EL (cell line): ENCODE measurements at places on chromosomes 7 and 10.
A peak's percentile ranks its signal among the peaks of the same experiment; 100 is the strongest.

DNA sequence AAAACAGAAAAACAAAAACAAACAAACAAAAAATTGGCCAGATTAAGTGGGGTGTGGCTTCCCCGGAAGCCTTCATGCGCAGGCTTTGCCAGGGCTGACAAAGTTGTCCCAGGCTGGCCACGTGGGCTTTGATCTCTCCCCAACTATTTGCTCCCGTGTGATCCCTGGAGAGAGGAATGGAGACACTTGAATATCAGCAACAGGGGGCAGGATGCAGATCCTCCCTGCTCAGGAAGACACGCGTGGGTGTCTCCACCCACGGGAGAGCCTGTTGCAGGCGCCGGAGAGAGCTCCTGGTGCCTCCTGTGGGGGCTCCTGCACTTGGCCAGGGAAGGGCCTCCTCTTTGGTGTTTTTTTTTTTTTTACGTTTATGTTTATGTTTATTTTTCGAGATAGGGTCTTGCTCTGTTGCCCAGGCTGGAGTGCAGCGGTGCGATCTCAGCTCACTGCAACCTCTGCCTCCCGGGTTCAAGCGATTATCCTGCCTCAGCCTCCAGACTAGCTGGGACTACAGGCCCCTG is 19.0 kb downstream of the TRIM56 start:
- DNase-seq = no peak

GRCh38 chr7:100873599-100874299 is 1.2 kb upstream of the SRRT start:
- no peak for DNase-seq

- DNase-seq = no peak
These were observed 290.8 kb upstream of the ZNF32 start for GRCh38 chr10:43939389-43939938.

GRCh38 chr7:20374399-20374798 is 43.7 kb downstream of the ITGB8 start:
- DNase-seq = no peak

DNA sequence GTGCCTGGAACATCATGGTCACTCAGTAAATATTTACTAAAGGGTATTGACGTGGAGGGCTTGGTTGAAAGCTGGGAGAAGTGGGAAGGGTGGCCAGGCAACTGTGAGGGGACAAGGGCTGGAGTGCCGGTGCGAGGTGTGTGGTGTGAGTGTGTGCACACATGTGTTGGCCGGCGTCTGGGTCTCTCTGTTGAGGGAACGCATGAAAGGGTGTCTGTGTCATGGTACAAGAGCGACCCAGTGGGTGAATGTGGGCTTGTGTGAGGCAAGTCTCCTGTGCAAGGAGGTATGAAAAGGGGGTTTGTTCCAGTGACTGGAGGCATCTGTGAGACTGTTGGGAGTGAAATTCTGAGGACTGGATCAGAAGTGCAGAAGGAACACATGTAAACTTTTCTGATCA is 29.4 kb upstream of the UCMA start:
- no peak for DNase-seq

DNA sequence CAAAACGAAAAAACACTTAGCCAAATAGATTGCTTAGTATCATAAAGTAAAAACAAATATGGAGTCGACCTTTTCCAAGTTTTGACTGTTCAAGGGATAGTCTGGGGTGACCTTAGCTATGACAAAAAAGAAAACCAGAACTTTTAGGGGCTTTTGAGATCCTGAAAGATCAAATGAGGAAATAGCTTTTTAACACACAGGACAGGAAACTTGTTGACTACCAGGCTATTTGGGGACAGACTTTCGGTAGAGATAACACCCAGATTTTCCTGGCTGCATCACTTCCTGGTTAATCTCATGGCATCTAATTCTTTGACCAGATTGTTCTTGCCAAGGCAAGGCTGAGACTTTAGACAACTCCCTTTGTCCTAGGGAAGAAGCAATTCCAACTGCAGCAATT is 34.5 kb upstream of the EGR2 start:
- no peak for DNase-seq

GRCh38 chr10:116893686-116894037 is 44.4 kb downstream of the ENO4 start:
- no peak for DNase-seq

DNA sequence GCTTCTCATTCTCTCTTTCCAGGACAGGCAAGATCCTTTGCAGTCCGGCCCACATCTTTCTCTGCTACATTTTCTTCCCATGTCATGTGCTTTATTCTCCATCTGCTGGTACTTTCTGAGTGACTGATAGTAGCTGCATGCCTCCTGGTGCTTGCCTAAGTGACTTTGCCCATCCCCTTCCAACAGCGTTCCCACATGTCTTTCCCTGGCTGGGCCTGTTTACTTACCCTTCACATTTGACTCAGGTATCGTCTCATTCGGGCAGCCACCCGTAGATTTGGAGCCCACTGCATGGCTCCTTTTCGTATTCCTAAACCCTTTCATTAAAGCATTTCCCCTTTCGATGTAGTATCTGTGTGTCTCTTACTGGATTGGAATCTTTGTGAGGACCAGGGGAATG is 24.6 kb downstream of the TYW1 start:
- no peak for DNase-seq

DNA sequence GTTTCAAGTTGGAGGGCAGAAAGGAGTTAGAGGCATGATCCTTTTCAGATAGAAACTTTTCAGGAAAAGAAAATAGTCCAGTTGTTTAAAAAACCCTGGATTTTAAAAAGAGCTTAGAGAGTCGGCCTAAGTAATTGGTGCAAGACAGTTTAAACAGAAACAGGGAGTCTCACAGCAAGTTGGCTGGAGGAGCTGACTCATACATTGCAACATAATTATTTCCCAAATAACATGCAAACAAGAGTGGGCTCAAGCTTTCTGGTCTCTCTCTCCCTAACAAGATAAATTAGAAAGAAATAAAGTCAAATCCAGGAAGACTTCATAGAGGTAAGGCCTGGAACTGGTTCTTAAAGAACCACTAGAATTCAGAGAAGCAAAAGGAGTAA is 100.3 kb upstream of the AGBL3 start:
- DNase-seq = peak; percentile 79

DNA sequence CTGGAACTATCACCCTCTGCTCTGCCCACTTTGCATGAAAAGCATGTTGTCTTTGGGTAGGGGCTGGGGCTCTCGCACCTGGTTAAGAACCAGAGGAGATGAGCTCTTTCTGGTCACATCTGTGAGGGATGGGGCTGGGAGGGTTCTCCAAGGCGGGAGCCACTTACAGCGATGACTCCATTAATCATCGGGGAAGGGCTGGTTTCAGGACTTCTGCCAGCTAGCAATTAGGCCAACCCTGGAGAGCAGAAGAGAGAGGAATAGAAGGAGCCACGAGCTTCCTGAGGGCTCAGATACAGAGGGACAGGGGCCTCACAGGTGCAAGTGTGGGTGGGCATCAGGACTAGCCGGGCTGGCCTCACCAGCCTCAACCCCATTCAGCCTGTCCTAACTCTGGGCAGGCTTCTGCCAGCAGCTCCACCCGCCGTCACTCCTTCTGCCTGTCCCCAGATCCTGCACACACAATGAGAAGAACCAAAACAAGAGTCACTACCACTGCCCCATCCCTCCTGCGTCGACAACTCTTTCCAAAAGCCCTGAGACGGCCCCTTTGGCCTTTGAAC is 8.4 kb downstream of the AQP1 start:
- DNase-seq = peak; percentile 19

DNA sequence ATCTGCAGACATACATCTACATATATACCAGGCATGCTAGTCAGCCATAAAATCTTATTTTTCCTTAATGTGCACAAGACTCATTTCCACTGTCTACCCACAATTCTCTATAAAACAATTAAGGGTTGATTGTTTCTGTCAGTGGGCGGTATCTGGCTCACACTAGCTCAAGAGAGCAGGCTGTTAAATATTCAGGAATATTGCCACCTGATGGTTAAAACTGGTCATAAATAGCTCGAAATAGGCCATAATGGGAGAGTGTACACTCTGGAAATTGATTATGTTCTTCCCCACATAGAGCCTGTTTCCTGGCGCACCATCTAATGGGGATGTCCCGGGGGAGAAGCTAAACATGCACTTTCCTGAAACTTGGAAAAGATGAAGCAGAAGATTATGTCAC is 620.6 kb upstream of the ANKRD30A start:
- DNase-seq = no peak

- DNase-seq = no peak
These were observed 78.7 kb downstream of the ELFN1 start for GRCh38 chr7:1748839-1749173.

GRCh38 chr7:110621289-110621688 is 469.6 kb upstream of the LRRN3 start:
- no peak for DNase-seq

DNA sequence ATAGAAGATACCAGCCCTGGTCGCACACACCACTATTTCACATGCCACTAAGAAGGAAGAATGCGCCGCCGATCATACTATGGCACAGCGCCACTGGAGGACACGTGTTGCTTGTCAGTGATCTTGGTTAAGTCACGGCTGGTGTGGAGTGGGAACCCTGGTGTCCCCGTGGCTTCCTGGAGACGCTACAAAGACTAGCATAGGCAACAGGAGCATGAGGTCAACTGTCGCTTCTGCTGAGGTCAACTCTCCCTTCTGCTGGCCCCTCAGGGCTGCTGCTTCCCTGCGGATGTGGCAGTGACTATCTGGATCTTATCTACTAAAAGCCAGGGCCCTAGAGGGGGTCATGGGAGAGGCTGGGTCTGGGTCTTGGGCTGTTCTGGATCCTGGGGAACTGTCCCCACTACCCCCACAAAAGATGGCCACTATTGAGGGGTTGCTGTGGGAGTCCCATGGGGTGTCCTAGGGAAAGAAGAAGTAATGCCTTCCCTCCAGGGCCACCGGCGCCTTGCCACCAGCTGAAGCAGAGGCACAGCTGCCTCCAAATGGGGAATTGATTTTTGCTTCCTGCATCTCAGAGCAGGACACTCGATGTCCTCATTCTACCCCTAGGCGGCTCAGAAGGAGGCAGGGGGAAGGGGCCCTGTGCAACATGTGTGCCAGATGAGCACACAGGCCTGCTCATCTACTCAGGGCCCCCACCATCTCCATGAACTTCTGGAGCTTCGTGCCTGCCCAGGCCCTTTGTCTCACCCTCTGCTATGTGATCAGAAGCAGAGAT is 76.6 kb upstream of the PPIF start:
- DNase-seq = no peak

- DNase-seq = no peak
These were observed 504.3 kb downstream of the TFEC start for GRCh38 chr7:115526278-115526677.

DNA sequence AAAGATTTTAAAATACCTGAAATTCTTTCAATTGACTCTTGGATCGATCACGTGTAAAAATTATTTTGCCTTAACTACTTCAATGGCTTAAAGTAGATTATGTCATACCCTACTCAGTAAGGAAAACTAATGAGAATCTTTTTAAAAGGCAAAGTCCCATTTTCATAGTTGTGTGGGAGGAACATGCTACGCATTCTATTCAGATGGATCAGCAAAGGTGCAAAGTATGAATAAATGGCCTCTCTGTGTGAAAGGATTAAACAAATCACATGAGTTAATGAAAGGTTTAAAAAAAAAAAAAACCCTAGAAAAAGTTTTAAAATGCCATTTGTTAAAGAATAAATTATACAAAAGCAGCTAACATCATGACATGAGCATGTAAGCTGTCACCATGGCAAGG is 77.1 kb downstream of the ENO4 start:
- DNase-seq = no peak

DNA sequence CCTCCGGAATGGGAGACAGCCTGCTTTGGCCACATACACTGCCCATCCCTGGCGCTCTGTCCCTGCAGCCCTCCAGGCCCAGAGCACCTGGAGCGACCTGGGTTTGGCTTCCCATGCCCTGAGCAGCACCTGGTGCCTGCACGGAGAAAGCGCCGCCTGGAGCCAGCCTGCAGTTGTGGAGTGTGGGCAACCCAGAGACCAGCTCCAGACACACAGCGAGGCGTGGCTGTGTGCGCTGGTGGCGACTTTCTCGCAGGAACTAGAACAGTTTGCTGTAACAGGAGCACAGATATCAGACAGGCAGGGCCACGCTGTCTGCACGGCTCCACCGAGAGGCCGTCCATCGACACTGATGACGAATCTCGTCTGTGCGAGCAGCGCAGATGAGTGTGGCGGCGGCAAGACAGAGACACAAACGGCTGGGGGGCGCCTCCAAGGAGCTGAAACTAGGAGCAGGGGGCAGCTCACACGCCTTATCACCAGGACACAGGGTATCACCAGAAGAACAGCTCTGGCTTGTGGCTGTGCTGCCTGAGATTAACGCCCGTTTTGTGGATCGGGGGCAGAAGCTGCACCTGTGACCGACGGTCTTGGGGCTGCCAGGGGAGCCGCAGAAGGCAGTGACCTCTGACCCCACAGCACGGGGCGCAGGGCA is 275.3 kb downstream of the DNAJB6 start:
- no peak for DNase-seq

- DNase-seq = peak; percentile 18
These were observed 67.8 kb downstream of the CREM start for GRCh38 chr10:35194471-35194870.

GRCh38 chr7:8115547-8116402 is 146.2 kb downstream of the ICA1 start:
- no peak for DNase-seq

GRCh38 chr10:73773152-73773879 is 8.5 kb upstream of the CHCHD1 start:
- peak; percentile 22 for DNase-seq

- no peak for DNase-seq
These were observed 83.5 kb downstream of the ADK start for GRCh38 chr10:74234569-74234968.

DNA sequence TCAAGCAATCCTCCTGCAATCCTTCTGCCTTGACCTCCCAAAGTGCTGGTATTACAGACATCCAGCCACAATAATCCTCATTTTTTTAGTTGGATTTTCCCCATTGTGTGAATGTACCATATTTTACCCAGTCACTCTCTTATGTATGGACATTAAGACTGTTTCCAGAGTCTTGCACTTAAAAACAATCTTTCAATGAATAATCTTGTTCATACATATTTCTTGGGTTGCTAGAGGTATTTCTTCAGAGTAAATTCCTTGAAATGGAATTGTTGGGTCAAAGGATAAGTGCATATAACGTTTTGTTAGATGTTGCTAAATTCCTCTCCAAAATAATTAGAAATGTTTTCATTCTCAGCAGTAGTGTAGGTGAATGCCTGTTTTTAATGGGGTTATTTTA is 283.1 kb upstream of the KAT6B start:
- no peak for DNase-seq

- DNase-seq = no peak
These were observed 108.2 kb downstream of the HIP1 start for GRCh38 chr7:75630549-75630948.

- DNase-seq = no peak
These were observed 60.9 kb downstream of the TCERG1L start for GRCh38 chr10:131250454-131251145.

- DNase-seq = no peak
These were observed 85.8 kb upstream of the PITRM1 start for GRCh38 chr10:3258394-3258793.

- peak; percentile 70 for DNase-seq
These were observed 29.3 kb upstream of the SH3PXD2A start for GRCh38 chr10:103884681-103885139.

DNA sequence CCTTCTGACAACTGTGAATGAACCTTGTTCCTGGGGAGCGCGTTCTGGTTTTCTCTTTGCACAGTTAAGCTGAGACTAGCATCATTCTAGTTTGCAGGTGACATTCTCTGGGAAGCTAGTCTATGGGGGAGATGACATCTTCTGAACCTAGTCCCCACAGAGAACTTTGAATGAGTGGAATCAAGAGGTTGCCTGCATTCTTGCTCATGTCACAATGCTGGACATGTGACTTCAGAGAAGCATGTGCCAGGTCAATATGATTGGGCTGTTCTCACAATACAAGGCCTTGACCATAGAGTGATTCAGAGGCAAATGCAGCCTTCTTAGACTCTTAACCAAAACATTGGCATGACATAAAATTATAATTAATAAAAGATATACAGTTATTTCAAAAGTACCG is 22.1 kb downstream of the KLLN start:
- DNase-seq = no peak
